ENCODE measurements at places on chromosomes 12 and 14.

- no peak for DNase-seq
Observed at GRCh38 chr12:52305921-52306705, 14.8 kb upstream of the KRT81 start.

DNA sequence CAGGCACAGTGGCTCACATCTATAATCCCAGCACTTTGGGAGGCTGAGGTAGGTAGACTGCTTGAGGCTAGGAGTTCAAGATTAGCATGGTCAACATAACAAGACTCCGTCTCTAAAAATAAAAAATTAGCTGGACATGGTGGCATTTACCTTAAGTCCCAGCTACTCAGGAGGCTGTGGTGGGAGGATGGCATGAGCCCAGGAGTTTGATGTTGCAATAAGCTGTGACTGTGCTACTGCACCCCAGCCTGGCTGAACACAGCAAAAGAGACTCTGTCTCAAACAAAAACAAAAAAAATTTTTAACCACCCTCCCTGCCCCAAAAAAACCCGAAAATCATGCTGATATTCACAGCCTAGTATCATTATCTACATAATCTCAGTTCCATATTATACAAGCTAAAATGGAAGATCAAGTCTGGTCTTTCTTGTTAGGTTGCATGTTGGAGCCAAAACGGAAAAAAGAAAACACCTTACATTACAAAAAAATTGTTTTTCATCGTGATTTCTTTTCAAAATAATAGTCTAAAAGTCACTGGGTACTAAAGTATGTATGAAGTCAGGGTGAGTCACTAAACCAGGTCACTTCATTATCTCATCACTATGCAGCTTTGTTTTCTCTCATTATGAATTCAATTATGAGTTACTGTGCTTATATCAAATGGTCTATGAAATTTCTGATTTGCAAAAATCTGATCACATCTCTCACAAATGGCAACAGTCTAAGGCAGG, 13.8 kb downstream of the GXYLT1 start:
- DNase-seq = no peak

DNA sequence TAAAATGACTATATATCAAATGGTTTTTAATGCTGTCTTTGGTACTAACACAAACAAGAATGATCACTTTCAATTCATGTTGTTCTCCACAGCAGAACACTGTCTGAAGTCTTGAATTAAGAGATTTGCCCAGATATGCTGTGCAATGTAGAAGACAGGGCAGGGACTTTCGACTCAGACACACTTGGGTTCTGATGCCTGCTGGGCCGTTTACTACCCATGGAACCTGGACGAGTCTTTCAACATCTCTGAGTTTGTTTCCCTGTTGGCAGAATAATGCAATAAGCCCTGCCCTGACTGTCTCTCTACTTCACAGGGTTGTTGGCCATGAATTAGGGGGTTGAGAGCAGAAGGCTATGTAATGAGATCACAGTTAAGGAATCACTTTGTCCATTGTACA, 162.6 kb upstream of the TMPO start:
- DNase-seq = no peak

DNA sequence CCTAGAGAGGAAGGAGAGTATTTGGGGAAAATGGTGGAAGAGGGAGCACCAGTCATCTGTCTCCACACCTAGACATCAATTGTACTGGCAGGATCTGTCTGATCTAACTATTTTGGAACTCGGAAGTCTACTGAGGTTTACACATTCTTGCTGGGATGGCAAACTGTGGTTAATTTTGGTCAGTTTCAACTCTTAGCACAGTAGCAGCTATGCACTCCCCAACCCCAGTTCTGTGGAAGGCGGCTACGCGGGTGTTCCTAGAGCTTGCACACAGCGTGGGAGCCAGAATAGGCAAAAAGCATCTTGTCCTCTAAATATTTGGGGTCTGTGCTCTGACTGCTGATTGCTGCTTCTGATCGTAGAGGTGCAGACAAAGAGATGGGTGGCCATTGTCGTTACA, 33.8 kb downstream of the TECPR2 start:
- no peak for DNase-seq

- no peak for DNase-seq
Observed at GRCh38 chr12:25146686-25147085, 48.3 kb downstream of the DNAI7 start.

GRCh38 chr14:105165761-105166485, 2.7 kb downstream of the JAG2 start:
- no peak for DNase-seq

GRCh38 chr12:45406988-45407850, 191.3 kb downstream of the ANO6 start:
- no peak for DNase-seq

DNA sequence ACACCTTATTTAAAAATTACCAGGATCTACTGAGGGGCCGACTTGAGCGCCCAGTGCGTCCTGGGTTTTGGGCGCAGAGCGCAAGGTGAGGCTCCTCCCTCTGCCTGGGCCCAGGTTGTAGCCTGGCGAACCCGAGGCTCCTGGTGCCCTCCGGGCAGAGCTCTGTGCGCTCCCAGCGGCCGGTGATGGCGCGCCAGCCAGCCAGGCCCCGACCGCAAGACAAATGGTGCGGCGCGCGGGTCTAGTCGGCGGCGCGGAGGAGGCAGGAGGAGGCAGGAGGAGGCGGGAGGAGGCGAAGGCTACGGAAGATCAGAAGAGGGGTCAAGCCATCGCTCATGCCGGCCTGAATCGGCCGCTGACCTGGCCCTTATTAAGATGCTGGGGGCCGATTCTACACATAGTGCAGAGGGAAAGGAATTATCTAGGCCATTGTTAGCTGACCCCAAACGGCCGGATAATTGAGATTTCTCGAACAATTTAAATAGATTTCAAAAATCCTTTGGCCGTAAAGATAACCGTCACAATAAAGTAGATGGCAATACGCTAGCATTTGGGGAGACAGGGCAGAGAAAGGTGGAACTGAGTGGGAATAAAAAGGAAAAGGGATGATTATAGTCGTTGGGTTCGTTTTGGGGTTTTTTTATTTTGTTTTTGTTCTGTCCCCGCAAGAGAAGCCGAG, 2.8 kb downstream of the TBX5 start:
- DNase-seq = no peak

DNA sequence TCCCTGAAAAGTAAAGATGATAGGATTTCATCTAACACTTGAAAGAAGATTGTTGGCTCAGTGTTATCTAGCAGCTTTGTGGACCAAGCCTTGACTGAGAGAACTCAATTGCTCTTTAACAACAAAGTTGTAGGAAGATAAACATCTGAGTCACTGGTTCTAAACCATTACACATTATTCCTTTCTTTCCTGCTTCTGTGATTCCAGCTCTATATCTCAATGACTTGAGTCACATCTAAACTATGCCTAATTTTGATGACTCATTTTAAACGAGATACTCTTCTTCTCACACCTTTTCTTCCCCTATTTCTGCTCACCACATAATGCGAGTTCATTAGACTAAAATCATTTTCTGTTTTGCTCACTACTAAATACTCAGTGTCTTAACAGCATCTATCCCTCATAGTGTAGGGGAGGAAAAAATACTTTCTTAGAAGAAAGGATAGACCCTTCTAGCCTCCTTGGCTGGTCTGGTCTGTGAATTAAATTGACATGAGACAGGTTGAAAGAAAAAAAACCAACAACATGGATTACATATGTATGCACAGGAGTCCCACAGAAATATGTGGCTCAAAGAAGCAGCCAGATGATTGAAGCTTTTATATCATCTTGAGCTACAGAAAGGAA, 201.4 kb downstream of the C12orf50 start:
- DNase-seq = no peak

- DNase-seq = no peak
Observed at GRCh38 chr12:120574106-120574505, 7.1 kb downstream of the POP5 start.

GRCh38 chr12:85310456-85311076, 30.5 kb downstream of the ALX1 start:
- DNase-seq = no peak

DNA sequence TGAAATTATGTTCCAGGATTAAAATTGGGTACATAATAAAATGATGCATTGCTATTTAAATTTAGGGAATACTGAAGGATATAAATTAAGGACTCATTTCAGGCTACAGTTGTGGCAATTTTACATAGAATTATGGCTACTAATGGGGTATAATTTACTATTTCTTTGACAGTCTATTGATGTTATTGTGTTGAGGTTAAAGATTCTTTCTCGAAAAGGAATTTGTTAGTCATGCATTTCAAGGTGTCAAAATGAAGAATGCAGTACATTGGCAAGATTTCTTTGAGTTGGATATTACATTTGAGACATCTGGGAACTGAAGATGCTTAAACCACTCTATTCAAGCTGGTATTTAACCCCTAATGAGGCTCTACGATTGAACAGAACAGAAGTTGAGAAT, 28.3 kb downstream of the SLC5A8 start:
- no peak for DNase-seq

DNA sequence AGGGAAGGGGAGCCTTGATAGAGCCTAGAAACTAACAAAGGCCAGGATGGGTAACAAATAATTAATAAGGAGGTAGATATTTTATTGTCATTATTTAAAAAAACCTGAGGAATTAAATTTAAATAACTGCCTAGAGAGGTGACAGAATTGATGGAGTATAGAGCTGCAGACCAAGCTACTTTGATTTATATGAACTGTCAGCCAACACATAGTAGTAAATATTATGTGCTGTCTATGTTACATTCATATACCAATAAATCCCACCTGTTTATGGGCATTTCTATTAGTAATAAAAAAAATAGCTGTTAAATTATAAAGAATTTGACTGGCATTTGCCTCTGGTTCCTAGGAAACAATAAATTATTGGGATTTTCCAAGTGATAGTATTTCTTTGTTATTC, 37.7 kb downstream of the TSPAN19 start:
- DNase-seq = no peak

DNA sequence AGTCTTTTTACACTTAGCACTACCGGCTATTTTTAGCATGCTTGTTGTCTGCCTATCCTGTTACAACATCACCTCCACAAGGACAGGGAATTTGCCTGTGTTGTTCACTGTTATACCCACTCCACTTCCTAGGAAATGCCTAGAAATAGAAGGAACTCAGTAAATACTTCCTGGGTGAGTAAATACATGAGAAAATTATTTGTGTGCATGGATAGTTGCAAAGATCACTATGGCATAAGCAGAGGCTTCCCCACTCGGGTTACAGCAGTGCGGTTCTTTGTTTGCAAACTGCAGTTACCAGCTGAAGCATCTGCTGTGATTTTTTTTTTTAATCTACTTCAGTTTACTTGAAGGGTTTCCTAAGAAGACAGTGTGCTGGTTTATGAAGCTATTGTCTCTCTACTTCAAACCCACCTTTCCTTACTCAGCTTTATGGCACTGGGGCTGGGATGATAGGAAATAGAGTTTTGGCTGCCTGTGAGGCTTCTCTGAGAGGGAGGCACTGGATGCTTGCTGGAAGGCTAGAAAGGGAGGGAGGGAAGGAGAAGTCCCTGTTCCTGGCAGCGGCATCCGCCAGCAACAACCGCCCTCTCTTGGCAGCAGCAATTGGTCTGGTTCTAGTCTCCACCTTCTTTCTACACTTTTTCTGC, 29.0 kb downstream of the PDE6H start:
- DNase-seq = no peak

GRCh38 chr12:99529966-99530365, 117.6 kb upstream of the GARIN6 start:
- no peak for DNase-seq

DNA sequence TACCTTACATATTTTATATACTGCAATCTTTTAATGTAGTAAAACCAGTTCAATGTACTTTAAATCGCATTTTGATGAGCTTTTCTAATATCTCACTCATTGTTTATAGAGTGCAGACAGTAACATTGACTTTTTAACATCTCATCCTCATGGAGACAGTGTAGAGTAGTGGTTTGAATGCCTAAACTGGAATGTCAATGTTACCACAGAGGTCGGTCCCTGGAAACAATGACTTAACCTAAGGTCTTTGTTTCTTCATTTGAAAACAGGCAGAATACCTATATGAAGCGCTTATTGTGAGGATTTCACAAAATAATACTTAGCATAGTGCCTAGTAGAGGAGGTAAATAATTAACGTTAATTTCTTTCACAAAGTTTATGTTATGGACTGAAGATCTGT, 5.0 kb downstream of the CDK17 start:
- DNase-seq = no peak

- no peak for DNase-seq
Observed at GRCh38 chr12:88377973-88378372, 202.3 kb downstream of the KITLG start.

- DNase-seq = no peak
Observed at GRCh38 chr12:90682398-90682797, 272.6 kb downstream of the CCER1 start.

DNA sequence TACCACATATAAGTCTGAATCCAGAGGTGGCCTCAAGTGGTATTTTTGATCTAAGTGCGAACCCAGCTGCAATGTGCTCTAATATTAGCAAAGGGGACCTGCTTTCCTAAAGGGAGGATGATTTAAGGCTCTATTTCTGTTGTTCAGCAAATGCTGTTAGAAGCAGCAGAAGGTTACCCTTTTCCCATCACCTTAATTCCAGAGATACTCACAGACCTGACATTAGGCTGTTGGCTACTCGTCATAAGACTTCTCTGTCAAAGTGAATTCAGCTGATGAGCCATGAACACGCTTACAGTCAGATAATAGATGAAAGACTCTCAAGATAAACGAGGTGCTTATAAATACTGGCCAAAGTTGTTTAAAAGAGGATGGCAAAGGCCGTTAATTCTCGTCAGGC, 308.7 kb upstream of the DDHD1 start:
- no peak for DNase-seq

DNA sequence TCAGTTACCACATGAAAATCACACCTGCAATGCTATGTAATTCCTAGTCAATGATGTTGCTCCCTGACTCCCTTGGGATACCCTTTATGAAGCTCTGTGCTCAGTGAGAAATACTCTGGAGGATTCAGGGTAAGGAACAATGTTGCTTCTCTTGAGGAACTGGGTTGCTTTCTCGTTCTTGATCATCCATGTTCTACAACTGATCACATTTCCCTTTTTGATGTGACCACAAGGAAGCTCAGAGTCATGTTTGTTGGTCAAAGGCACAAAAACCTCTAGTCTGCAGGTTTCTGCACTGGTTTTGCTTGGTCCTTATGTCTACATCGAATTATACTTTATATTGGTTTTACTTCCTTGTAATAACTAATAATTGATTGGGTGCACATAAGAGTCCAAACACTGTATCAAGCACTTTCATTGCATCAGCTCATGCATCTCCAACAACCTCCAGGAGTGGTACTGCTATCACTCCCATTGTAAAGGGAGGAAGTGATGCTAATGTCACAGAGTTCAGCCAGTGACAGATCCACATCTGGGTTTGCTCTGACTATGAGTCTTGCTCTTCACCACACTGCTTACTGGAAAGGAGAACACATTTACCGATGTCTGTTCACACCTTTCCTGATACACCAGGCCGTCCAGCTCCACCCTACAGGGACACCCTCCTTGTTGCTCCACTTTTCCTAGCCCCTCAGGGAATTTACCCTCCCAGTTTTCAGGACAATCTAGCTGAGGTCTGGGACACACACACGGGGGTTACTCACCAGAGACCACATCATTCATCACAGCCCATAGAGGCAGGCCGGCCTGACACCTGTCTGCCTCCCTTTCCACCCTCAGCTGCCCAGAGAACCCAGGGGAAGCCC, 41.0 kb downstream of the CMKLR1 start:
- DNase-seq = no peak

- no peak for DNase-seq
Observed at GRCh38 chr12:113091506-113091905, 35.0 kb downstream of the DTX1 start.
